ENCODE measurements at places on chromosomes 12 and 14.

DNA sequence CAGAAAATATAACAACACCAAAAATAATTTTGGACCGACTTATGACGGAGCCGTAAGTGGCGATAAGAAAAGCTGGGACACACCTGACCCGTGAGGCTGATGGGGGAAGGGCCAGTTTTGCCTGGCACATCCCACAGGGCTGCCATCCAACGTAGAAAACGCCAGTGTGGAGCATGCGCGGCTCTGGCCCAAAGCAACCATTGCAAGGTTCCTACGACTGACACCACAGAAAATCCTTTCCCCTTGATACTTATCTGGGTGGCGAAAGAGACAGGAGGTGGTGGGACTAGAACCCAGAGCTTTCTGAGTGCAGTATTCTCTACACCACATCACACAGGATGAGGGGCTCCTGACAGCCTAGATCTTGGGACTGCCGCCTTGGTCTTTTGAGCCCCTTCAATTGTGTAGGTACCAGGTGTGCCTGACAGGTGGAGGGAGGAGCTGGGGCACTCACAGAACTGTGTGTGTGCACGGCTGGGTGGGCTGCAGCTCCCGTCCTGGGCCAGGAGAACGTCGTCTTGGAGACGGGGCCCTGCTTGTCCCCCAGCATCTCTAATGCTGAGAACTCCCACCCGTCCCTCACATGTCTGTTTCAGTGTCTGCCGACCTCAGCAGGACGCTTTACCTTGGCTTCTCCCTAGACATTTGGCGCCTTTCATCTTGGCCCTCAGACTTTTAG lies 17.4 kb upstream of the CACNA2D4 start:
- DNase-seq = no peak

DNA sequence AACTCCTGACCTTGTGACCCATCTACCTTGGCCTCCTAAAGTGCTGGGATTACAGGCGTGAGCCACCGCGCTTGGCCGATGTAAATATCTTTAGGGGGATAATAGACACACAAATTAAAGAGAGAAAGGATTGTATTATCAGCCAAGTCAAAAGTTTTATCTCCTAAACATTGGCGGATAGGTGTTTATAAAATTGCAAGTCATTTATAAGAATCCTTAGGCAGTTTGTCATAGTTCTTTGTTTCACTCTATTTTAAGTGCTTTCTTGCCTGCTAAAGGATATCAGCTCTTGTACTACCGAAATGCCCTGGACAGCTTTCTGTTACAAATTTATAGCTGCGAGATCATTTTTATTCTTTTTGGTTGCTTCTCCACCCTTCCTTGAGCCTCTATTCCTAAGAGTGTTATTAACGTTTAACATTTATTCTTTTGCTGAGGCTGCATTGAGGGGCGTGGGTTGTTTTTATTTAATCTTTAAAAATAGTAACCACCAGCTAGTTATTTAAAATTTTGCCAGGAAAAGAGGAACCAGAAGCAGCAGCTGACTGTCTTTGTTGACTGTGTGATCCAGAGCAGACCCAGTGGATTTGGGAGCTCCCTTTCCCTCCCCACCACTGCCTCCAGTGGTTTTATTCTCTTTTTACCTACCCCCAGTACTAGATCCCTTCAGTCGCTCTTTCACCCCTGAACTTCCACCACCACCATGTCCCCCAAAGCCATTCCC lies 106.4 kb downstream of the DIP2B start:
- DNase-seq = no peak

DNA sequence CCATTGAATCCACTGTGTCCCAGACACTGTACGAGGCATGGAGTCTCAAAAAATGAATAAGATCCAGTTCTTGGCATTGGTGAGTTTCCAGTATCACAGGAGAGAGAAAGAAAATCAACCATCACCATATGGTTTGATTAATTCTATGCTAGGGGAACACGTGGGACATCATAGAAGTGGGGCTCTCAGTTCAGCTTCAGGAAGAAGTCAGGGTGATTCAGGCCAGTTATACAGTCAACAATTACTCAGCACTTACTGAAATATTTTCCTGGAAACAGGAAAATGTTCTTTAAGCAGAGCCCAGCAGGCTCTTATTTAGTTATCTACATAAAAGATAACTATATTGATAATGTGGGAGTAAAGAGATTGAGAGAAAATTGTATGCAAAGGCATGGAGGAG lies 407.2 kb downstream of the NOVA1 start:
- no peak for DNase-seq

GRCh38 chr14:36509069-36509917 lies 10.7 kb downstream of the NKX2-1 start:
- DNase-seq = no peak

DNA sequence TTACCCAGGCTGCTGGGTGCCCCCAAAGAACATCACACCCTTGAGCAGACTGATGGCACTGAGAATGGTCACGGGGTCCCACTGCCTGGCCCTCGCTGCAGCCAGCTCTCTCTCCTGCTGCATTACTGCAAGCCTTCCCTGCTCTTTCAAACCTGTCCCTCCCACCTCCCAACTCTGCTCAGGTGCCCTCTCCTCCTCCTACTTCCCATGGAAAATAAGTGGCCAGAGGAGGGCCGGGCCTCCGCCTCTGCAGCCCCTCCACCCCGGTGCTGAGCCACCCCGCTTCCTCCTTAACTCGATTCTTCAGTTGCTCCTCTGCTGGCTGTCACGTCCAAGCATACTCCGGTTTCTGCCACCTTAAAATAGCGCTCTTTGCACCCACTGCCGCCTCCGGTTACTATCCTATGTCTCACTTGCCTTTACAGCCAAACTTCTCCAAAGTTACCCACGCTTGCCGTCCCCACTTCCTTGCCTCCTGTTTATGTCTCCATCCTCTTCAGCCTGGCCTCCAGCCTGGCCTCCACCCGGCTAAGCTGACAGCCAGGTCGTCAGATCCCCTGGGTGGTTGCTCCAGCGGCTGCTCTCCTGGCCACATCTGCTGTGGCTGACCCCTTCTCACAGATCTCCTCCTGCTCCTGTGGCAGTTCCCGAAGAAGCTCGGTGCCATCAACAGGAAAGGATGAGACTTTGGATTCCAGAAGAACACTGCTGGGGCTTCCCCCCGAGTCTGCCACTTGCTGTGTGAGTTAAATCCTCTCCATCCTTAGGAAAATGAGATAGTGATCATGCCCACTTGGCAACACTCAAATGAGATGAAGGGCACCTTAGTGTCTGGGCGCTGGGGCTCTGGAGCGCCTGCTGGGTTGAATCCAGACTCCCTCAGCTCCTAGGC lies 7.7 kb downstream of the SMIM41 start:
- no peak for DNase-seq

DNA sequence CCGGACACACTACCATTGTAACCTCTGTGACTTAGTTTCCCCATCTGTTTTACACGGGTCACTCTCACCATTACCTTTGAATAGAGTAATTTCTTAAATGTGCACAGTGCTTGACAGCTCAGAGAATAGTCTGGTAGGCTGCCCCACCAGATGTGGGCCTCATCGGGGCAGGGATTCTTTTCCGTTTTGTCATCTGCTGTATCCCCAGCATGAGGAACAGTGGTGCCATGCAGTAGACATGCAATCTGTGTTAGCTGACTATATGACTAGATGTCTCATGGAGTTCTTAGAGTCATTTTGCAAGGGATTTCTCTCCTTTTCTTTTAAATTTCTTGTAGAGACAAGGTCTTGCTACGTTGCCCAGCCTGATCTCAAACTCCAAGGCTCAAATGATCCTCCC lies 44.9 kb upstream of the PLEKHG3 start:
- no peak for DNase-seq

DNA sequence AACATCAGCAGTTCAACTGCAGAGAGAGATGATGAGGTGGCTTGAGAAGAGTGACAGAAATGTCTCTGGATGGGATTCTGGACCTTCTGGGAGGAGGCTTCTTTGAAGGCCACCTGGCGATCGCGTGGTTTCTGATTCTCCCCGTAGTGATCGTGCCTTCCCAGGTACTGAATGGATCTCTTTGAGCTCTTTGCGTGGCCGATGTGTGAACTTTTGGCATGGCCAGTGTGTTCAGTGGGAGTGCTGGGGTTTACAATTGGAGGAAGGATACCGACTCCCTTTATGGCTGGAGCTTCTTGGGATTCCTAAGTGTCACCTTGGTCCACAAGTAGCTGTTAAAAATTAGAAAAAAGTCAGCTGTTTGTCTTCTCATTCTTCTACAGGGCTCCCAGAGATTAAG lies 374.7 kb downstream of the C12orf75 start:
- no peak for DNase-seq

DNA sequence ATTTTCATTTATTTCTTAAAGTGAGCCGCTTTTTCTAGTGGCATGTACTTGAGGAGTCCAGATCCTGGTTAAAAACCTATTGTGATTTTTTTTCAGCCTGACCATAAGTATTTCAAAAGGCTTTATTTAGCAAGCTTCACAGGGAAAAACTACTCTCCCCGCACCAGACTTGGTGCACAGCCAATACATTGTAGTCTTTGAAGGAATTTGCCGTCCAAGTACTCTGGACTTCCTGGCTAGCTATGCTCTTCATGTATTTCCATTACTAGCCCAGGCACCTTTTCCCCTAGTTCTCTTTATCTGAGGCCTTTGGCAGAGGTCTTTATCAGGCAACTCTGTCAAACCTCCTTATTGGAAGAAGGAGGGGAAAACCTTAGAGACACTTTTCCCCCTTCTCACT lies 234.7 kb downstream of the CCDC91 start:
- no peak for DNase-seq

- no peak for DNase-seq
Observed at GRCh38 chr14:65972891-65973290, 513.3 kb upstream of the CCDC196 start.

DNA sequence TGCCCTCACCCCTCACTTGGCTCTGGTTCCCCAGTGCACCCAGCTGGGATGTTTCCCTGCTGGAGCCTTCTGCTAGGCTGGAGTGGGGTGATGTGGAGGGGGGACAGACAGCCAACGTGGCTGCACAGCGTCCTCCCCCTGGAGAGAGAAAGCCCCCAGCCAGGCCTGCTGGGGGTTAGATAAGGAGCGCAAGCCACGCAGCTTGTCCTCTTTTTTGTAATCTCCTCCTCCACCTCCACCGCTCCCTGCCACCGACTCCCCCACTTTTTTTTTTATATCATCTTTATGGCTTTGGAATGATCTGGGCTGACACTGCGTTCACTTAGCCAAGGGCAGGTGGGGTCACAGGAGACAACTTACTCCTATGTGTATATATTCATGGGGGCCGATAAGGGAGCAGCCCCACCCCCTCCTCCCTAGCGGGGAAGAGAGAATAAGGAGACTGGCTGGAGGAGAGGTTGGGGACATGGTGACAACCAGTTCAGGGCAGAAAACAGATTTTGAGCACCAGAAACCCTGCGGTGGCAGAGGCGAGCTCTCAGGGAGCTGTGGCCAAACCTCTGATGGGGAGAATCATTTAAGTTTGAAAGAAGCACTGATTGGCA lies 169.9 kb upstream of the LHX5 start:
- DNase-seq = no peak

- DNase-seq = no peak
Observed at GRCh38 chr14:64944041-64944440, 1.5 kb upstream of the GPX2 start.

- no peak for DNase-seq
Observed at GRCh38 chr12:119735079-119735478, 67.1 kb downstream of the PRKAB1 start.

DNA sequence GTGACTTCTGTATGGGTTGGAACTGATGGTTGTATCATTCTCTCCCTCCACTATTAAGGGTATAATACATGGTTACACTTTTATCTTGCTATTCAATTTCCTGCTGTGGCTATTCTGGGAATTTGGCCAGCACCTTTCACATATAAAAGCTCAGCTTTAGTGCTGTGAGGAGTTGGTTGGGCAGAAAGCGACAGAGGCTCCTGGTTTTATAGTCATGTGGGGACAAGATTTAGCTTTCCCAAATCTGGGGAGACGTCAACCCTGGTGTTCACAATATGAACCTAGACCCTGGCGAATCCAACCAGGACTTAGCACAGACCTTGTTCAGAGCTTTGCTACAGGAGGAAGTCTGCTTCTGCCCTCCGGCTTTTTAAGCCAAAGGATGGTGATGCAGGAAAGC lies 36.5 kb downstream of the FOS start:
- no peak for DNase-seq

- no peak for DNase-seq
Observed at GRCh38 chr12:105713606-105714305, 383.3 kb downstream of the C12orf75 start.
